ENCODE measurements at places on chromosomes 5 and 9.

- DNase-seq = no peak
Measured at GRCh38 chr9:20559231-20559890, 62.9 kb downstream of the MLLT3 start.

GRCh38 chr5:5795074-5795771 is 372.7 kb downstream of the ICE1 start:
- no peak for DNase-seq

DNA sequence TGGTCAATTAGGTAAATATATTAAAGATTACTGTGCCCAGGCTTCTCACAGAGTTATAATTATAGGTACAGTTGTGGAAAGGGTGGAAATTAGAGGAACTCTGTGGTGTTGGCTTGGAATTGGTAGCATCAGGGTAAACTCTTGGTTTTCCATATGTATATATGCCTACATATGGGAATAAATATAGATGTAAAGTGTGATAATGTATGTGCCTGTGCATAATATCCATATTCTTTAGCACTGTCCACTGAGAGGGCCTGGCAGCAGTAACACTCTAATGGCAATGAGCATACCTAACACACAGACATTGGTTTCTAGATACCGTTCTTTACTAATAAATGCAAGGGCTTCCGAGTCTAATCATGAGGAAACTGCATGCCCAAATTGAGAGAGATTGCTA is 4.0 kb upstream of the PTPDC1 start:
- DNase-seq = no peak

DNA sequence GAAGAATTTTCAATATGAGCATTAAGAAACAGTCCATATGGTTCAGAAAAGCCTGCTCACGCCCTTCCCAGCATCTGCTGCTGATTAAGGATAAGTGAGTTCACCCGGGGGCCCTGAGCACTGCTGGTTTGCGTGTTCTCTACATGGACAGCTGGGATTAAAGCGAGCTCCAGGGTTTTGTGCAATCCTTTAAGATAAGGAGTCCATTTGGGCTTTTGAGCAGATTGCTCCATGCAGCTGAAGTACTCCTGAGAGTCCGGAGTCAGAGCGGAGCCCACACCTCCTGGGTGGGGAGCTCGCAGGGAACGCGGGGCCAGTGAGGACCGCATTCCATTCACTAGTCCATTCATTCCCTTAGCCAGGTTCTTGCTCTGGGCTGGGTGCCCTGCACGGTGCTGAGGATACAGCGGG is 149.3 kb upstream of the COL5A1 start:
- no peak for DNase-seq

- DNase-seq = no peak
Measured at GRCh38 chr9:127566351-127567001, 45.6 kb upstream of the STXBP1 start.

DNA sequence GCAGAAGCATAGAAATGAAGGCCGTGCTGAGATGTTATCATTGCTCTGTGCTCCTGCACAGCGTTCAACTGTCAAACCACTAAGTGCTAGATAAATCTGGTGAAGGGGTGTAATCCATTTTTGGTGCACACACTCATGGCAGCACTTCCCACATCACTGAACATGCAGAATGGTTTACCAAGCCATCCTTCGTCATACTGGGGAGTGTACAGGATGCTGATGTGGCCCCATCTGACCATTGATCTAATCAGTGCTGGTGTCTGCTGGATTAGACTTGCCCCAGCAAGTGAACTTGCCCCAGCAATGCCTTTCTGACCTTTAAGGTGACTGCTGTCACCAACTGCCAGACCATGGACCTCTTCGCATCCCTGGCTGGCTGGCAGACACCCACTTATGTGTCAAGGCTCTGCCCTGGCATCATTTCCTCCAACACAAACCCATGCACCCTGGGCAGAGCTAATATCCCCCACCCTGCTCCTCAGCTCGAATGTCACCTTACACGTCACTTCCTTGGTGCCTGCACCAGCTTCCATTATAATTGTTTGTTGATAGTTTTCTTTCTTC is 4.2 kb upstream of the SEMA4D start:
- no peak for DNase-seq

All from nucleus accumbens (tissue), 56 donors.